ENCODE measurements at places on chromosomes 7 and 10.

DNA sequence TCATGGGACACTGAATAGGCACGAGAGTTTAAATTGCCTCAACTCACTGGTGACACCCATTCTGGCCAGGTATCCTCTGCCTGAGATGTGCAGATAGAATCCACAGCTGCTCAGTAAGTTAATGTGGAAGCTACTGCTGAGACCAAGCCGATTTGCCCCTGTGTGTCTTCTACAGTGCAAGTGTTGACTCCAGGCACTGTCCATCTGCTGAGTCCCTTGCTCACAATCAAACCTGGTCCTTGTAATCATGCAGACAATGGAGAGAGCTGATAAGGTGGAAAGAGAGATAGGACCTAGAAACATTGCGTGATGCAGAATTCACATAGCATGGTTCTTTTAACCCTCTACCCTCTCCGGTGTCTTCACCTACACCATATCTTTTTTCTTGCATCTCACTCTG, 101.4 kb downstream of the ITGB8 start:
- DNase-seq, result no peak

DNA sequence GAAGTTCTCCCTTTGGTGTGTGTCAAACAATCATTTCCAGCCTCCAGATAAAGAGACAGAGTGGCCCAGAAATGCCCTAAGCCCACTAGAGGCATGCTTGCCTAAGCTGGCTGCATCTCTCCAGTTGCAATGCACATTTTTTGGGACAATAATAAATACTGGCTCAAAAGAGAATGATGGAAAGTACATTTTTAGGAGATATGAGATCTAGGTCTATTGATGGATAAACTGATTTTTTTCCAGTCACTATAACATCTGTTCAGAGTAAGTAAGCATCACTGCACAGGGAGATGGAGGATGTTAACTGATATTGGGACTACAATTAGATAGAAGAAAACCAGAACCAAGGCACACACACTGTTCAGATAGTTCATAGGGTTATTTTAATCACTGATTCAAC, 553.0 kb downstream of the GRM8 start:
- no peak for DNase-seq

DNA sequence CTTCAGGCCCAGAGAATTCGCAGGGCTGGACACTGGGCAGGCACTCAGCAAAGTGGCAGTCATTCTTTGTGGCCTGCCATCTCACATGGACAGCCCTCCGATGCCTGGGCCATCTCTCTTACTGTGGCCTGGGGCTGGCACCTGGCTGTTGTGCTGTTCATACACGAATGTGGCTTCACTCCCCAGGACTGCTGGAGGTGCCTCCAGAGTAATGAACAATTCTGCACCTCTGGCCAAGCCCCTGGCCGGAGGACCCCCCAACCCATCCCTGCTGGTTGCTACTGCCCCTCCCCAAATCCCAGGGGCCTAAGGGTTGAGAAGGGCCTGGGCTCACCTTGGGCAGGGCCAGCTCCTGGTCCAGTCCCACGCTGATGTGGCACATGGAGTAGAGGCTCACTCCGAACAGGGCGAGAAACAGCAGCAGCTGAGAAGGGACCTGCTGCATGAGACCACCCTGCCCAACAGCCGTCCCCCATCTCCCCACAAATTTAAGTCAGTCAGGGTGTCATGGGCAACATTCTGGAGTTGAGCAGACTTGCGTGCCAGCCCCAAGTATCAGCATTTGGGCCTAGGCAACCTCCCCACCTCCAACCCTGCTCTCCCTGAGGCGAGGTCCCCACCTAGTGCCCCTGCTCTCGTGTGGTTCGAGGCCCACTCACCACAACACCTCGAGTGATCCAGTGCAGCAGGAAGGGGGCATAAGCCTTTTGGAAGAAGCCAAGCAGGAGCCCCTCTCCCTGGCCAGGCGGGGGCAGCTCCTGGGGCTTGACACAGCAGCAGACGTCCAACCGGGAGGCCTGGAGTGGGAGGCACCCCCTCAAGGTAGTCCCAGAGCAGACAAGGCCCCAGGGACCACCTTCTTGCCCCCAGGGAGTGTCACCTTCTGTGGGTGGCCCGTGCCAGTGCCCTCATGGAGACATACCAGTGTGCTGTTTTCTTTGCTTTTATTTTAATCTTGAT, 9.4 kb downstream of the NPC1L1 start:
- DNase-seq, result no peak

DNA sequence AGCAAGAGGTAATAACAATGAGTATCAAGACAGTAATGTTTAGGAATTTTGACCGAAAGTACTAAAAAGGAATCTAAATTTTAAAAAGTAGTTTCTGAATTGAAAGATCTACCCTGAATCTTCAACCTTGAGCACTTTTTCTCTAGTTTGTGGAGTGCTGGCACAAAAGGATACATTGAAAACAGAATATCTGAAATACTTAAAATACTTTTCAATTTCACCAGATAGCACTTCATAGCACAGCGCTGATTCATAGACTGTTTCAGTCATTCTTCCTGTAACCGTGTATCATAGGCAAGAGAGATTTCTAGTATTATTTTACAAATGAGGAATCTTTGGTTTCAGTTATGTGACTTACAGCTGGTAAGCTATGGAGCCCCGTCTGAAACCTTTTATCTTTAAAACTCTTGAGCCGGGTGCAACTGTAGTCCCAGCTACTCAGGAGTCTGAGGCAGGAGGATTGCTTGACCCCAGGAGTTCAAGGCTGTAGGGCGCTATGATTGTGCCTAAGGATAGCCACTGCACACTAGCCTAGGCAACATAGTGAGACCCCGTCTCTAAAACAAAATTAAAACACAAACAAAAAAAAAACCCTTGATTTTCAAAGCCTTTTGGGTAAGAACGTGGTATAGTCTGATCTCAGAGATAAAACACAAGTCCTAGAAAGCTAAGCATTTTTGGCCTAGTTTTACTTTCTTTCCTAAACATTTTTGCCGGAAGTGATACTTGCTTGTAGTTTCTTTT, 35.1 kb downstream of the FHIP2A start:
- DNase-seq, result no peak

GRCh38 chr7:114923403-114923713, 1.5 kb downstream of the MDFIC start:
- DNase-seq, result no peak

DNA sequence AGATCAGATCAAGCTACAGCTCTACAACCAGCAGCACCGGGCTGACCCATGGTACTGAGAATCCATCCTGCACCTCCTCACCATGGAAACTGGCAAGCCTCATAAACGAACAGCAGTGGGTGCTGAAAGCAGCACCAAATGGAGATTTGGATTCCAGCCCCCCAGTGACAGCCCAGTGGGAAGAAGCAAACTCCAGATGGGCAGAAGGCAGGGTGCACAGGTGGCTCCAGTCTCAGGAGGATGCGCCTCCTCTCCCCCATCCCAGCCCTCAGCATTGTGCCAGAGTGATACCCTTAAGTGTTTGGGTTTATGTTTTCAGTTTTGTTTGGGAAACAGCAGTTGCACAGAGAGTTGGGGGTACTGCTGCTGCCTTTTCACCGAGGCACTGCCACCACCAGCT, 20.6 kb upstream of the SMO start:
- DNase-seq, result no peak

GRCh38 chr7:159083698-159084068, 61.0 kb downstream of the VIPR2 start:
- no peak for DNase-seq

DNA sequence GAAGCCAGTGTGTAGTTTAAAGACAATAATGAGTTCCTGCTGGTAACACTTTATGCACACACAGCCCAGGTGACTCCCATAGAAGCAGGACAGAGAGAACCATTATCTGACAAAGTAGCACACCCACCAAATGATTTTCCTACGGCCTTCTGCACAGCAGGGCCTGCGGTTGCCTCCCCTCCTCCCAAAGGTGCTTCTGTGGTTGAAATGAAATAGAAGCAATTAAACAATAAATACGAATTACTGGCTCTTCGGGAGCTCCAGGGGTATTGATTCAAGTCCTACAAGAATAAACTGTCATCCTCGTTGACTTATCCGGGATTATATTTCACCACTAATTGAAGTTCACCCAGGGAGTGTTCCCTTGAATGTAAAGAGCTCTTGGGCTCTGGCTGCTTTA, 172.1 kb downstream of the ACTR3B start:
- DNase-seq, result no peak

- no peak for DNase-seq
Observed at GRCh38 chr7:23893942-23894891, 184.2 kb downstream of the STK31 start.

GRCh38 chr7:90595342-90595800, 750 bp upstream of the CDK14 start:
- DNase-seq, result no peak

DNA sequence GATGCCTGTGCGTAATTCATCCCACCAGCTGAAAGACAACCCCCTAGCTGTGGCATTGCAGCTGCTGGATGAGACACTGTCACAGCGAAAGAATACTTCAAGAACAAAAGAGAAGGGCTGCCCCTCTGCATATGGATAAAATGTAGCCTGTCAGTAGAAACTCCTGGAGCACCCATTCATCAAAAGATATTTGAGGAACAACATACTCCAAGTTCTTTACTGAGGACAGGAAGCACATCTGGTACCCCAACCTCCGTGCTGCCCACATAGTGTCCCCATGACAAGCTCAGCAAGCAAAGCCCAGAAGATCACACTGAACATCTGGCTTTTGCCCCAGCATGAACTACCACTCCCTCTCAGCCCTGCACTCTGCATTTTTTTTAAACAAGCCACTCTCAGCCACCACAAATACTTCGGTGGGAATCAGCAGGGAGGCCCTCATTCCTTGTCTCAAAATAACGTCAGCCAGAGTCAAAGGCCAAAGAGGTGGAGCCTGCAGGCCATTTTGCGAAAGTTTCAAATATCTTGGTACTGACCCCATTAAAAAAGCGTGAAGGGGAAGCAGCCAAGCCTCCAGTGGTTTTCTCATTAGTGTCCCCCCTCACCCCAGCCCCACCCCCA, 1.7 kb downstream of the CREB3L2 start:
- DNase-seq, result no peak

Measured in right renal pelvis (tissue), 4 donors.